RWPE1 (cell line): ENCODE measurements at places on chromosomes 6 and 20.
A peak's percentile ranks its signal among the peaks of the same experiment; 100 is the strongest.

DNA sequence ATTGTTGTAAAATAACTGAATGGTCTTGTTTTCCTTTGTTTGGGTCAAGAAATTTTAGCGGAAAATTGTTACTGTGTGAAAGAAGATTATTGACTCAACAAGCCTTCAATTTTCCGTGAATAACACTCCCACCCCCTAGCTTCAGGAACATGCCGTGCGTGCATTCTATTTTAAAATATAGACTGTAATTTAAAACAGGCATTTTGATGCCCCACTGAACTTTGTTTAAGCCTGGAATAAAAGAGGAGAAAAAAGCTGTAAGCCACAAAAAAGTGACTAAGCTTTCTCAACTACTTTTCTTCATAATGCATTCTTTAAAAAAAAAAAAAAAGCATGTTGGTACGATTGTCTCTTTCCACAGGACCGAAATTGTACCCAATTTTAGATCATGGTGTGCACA is 166.0 kb downstream of the ARID1B start:
- no peak for DNase-seq

- DNase-seq, result no peak
These were observed 47.7 kb upstream of the ENPP5 start for GRCh38 chr6:46218457-46218856.

- no peak for DNase-seq
These were observed 17.8 kb upstream of the PPP1R3G start for GRCh38 chr6:5067305-5067704.

DNA sequence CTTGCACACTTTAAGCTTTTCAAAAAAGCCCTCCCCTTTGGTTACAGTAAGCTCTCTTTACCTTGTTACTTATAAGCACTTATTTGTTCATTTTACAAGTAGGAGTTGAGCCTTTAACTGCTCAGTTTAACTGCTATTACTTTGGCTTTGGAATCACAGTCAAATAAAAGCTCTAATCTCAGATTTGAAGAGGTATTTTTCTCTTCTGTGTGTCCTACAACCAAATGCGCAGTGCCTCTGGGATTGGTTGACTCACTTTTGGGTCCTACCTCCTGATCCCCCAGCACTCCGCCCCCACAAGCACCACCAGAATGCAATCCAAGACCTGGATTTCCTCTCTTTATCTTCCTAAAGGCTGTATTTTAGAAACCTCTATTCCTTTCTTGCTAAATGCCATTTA is 2.5 kb downstream of the NCOA7 start:
- DNase-seq, result no peak

- peak; percentile 87 for DNase-seq
These were observed 26.8 kb downstream of the C6orf89 start for GRCh38 chr6:36912586-36912985.

DNA sequence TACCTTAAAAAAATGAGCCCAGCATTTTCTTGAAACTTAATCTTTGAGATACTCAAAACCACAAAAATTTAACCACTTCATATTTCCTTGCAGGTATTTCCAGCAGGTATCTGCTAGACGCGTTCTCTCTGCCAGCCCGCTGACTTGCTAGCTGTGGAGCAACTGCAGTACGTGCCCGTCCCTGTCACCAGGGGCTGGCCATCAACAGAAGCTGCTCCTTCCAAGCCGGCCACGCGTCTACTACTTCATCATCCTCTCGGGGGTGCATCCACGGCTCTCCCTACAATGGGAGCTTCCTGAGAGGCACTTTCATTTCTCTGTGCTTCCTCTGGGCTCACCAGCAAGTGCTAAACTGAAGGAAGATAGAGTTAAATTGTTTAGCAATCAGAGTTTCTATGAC is 132.4 kb downstream of the DTNBP1 start:
- DNase-seq, result no peak

DNA sequence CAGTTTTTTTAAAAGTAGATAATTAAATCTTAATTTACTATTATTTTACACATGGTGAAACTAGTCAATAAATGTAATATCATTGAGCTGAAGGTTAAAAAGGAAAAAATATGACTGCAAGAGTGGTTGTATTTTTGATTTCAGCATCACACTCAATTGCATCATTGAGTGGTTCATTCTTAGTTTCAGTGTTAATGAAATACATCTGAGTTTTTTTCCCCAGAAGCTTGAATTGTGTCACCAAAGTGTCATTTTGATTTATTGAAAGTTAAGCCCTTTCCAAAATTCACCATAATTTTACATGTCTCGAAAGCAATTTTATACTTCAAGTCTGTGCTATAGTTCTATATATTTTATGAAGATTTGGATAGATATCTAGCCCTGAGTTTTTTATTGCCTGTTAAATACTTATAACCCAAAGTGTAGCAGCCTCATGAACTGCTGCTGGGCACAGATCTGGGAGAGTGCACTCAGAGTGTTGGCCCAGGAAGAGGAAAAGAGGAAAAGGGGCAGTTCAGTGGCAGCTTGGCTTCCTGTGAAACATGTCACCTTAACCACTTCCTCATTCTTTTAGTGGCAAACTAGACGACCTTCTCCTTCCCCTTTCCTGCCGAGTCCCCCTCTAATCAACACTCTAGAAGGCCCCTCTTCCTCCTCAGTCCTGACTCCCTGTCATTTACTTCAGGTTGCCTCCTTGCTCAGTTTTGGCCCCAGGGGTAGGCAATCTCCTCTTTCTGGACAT is 140.7 kb downstream of the ESR1 start:
- DNase-seq, result no peak

GRCh38 chr6:89711801-89712200 is 73.3 kb upstream of the LYRM2 start:
- DNase-seq, result no peak

DNA sequence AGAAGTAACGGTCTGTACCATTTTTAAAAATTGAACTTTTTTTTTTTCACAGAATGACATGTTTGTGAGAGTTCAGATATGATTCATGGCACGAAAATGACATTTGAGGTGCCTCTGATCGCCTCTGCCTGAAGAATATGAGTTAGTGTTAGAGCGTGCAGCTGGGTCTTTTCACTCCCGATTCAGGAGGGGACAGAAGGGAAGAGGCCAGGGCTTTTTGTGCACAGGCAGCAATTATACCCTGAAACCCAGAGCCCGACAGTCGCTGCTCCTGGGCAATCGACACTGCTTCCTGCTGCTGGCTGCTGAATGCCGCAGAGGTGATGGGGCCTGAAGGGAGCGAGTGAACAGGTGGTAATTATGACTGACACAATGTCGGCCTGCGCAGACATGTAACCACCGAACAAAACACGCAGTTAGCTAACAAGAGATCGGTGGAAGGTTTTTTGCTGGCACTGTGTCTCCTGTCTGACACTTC is 652.0 kb upstream of the NOX3 start:
- DNase-seq, result no peak

DNA sequence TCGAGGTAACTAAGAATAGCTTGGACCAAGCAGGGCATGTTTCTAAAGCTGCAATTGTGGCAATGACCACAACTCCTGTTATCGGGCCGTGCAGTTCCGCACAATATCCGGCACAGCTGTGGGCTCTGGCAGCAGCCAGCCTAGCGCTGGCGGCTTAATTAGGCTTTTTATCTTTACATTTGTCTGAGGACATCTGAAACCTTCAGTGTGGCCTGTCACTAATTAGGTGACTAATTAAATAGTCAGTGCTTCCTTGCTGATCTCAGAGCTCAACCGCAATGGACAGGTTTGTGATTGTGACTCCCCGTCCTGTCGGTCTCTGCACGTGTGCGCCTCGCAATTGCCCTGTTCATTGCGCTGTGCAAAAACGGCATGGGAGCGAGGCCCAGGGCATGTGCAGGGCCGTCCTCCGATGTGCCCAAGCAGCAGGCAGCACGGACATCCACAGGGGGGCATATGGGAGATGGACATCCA is 134.8 kb upstream of the INSM1 start:
- no peak for DNase-seq
